ENCODE measurements at places on chromosomes 6 and 20. TPM values are rescaled to one million over a fixed set of nuclear protein-coding genes. Genes with fewer than 3 reads are reported as not detected.

SLC22A7 gene
- total RNA-seq: not detected

SIRPD gene
- not detected for total RNA-seq

KIZ gene
- 3.8 TPM for total RNA-seq

NCOA3 gene
- 46.8 TPM for total RNA-seq

All from A549 treated with ZK216348 at 1 μM for 4 hours (cell line).